ENCODE measurements at places on chromosomes 1 and 21.
A peak's percentile ranks its signal among the peaks of the same experiment; 100 is the strongest.

DNA sequence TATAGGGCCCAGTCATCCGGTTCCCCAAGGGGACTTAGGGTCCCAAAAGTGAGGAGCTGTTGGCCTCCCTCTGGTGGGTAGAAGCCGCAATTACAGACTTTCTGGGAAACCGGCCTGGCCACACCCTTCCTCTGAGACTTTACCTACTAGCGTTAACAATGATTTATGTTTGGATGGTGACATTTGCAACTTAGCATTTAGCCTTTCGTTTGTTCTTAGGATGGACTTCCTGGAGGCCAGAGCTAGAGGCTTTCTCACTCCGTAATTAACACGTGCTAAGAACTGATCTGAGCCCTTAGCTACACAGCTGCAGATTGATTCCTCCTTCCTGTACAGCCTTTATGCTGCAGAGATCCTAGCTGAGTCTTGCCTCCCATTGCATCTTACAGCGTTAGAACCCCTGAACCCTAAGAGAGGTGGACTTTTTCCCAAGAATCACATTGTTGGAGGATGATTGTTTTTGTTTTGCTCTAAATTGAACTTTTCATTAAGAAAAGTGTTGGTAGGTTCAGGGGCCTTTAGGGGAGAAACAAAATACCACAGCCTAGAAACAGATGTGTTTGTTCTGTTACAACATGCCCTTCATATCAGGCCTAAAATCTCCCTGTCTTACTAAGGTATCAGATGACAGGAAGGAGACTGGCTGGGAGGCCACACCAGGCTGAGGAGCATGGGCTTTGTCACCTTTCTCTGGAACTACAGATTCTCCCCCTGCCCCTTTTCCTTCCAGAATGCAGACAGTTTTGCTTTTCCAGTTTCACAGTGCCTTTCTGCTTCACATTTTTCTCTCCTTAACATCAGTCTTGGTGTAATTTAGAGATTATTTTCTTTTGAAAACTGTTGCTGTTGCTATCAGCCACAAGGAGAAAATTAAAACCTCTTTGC, 1.9 kb downstream of the S100A11 start:
- peak; percentile 48 for DNase-seq

- DNase-seq, result no peak
Observed at GRCh38 chr1:4655674-4656532, 1.5 kb downstream of the AJAP1 start.

GRCh38 chr1:41466146-41466545, 18.3 kb downstream of the EDN2 start:
- DNase-seq, result no peak

GRCh38 chr1:219812491-219813203, 115.7 kb downstream of the SLC30A10 start:
- no peak for DNase-seq

DNA sequence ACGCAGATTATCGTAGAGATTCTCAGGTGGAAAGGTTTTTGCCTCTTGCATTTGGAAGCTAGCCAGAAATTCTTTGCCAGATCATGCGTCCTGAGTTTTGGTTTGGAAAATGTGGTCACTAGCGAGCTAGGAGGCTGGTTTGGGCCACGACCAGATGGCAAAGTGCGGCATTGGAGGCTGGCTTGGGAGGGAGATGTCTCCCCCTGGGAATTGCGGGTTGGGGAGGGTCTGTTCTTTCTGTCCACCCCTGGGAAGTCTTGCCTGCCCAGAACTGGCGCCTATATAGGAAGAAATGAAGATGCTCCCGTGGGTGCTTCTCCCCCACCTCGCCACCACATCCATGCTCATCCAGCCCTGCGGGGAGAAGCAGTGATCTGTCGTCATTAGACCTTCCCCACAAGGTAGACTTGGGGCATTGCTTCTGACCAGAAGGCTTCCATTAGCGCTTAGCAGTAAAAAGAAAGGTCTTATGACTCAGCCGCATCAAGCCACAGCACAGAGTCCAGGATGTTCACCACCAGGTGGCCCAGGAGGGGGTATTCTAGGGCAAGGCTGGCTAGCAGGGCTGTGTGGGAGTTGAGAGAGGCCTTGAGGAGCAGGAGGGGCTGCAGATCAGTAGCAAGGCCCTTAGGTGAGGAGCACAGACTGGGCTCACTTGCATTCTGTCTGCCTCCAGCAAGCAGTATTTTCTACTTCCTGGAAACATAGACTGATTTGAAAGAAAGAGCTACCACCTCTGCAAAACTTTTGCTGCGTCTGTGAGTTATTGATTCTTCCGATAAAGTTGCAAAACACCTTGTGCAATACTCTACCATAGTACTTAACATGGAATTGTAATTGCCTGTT, 1.5 kb upstream of the PTP4A2 start:
- DNase-seq, result peak; percentile 63

DNA sequence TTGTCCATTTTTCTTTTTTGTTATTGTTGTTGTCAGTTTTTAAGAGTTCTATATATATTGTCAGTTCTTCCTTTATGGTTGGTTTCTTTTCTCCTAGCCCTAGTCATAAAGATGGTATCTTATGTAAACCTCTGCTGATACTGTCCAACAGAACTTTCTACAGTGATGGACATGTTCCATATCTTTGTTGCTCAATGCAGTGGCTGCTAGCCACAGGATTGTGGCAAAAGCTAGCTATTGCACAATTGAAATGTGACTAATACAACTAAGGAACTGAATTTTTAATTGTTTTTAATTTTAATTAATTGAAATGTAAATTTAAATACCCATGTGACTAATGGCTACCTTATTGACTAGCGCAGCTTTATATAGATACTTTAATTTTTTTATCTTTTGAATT, 411.8 kb upstream of the PTBP2 start:
- DNase-seq, result no peak

- DNase-seq, result peak; percentile 72
Observed at GRCh38 chr1:117656202-117656641, 50.4 kb downstream of the TENT5C start.

DNA sequence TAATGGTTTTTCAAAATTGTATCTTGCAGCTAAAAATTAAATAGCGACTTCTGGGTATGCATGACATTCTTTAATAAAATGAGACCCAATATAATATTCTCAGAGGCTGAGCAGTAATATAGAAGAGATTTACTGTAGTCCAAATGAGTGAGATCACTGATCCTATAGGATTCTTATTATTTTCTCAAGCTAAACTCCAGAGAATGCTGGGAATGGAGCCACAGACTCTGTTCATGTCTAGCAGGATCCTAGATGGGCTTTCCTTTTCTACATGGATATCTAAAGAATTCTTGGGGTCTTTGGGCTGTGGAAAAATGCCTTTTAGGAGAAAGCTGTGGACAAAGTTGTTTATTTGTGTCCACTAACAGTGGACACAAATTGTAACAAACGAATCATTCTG, 150.7 kb upstream of the ZNF644 start:
- DNase-seq, result no peak

DNA sequence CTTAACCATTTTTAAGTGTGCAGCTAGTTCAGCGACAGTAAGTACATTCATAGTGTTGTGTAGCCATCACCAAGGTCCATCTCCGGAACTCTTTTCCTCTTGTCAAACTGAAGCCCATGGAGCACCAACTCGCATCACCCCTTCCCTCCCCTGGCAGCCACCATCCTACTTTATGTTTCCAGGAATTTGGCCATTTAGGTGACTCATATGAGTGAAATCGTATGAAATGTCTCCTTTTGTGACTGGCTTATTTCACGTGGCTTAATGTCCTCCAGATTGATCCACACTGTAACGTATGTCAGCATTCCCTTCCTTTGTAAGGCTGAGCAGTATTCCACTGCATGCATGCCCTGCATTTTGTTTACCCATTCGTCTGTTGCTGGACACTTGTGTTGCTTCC, 2.5 kb downstream of the COL6A2 start:
- DNase-seq, result no peak

DNA sequence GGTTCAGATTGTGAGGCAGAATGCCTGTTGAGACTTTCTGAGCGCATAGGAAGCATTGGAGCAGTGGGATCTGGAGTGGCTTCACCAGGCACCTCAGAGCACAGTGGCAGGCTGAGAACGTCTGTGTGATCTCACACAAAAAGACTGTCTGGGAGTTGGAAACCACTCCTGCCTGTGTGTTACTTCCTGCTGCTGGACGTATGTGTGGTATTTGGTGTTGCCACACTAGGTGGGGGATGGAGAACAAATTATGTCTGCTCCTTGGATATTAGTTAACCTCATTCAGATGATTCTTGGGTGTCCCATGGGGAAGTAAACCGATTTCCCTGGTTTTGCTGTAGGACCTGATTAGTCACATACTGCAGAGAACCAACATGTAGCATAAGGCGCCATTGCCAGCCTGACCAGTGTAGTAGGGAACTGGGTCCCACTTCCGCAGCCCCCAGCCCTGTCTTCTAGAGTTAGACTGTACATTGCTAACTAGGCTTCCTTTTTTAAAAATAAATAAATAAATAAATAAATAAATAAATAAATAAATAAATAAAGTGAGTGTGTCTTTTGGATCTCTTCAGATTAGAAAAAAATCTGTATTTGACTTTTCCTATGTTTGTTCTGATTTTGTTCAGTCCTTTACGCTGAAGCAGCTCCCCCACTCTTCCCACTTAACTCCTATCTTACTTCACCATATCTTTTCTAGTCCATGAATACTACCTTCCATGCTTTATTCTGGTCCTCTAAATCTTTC, 26.9 kb downstream of the UCK2 start:
- DNase-seq, result no peak

DNA sequence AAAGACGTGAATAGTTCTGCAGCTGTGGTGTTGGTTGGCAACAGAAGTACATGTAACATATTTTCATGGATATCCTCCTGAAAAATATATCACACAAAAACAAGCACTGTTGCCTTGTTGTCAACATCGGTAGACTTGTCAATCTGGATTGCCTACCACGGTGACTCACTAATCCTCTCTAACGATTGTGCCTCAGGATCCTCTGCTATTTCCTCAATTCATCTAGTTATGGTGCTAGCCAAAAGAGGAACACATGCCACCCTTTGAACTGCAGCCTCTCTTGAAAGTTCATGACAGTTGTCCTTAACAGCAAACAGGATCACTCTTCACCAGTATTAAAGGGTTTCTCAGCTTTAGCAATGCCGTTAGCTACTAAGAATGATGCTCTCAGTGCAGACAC, 25.7 kb downstream of the RASAL2 start:
- no peak for DNase-seq

DNA sequence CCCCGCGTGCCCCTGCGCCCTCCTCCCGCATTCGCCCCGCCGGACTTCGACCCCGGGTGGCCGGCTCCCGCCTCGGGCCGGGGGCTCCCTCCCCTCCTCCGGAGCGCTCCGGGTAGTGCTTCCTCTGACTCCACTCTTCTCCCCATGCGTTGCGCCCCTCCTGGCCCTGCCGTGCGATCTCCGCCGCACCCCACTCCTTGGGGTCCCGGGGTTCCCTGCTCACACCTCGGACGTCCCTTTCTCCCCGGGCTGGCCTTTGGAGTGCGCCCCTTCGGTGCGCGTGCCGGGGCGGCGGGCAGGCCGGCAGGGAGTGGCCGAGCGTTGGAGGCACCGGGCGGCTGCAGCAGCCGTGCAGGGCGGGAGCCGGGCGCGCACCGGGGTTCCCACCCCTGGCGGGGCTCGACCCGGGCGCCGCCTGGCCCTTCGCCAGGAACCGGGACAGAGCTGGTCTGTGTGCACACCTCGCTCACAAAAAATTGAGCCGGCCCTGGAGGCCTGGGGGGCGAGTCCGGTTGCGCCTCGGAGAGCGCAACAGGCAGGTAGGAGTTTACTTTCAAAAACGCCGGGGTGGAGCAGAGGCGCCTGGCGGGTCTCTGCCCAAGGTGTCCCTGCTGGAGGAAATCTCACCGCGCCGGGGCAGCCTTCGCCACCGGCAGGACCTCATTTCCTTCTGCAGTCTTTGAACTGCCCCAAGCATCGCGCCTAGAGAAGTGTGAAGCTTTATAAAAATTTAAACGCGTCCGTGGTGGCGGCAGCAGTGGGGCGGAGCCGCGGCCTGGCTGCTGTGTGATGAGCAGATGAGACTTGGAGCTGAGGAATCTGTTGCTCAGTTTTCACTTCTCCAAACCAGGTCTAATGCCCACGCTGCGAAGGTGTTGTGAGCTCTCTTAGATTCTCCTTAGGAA, 650 bp downstream of the VANGL1 start:
- no peak for DNase-seq

DNA sequence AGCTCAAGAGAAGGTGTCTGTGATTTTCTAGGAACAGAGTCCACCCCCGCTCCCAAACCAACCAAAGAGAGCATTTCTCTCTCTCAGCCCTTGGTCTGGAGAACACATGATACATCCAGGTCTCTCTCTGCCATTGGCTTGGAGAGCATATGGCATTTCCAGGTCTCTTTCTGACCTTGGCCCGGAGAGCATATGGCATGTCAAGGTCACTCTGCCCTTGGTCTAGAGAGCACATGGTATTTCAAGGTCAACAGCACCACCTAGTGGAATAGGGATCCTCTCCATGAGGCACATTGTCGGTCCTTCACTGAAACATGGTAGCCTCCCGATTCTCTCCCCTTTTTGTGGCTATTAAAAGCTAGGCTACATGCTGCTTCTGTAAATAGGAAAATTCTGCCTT, 437.7 kb upstream of the OLFM3 start:
- no peak for DNase-seq

DNA sequence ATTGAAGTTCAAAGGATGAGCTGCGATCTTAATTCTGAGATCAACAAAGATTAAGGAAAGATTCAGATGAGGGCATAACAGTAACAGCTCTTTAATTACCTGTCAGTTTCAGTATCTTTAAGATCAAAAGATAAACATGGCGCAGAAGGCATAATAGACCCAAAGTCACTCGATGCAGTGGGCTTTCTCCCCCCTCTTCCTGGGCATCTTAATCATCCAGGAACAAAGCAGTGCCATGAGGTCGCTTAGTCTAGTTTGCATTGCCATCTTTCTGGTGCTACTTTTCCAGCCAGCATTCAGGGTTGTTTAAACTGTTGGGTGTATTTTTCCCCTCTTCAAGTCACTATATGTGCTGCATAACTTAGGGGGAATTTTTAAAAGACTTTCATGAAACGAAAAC, 72.3 kb downstream of the HUNK start:
- no peak for DNase-seq

GRCh38 chr21:46111193-46111571, 13.3 kb downstream of the COL6A2 start:
- no peak for DNase-seq

DNA sequence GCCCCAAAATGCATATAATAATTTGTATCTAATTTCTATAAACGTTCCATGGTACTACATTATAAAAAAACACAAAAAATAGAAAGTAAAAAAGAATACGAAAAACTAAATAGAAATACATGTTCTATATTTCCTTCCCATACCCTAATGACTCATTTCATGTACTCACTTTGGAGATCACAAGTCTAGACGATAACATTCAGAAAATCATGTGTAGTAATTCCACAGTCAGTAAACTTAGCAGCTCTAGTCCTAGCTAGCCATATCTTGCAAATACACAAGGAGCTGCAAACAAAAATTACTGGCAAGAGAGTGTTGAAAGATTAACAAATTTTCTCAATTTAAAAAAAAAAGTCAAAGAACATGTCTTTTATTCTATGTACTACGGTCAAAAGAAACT, 1.4 kb downstream of the GOLPH3L start:
- no peak for DNase-seq

Measured in T-helper 9 cell (primary cell).